ENCODE measurements at places on chromosomes 7 and 10.
A peak's percentile ranks its signal among the peaks of the same experiment; 100 is the strongest.

DNA sequence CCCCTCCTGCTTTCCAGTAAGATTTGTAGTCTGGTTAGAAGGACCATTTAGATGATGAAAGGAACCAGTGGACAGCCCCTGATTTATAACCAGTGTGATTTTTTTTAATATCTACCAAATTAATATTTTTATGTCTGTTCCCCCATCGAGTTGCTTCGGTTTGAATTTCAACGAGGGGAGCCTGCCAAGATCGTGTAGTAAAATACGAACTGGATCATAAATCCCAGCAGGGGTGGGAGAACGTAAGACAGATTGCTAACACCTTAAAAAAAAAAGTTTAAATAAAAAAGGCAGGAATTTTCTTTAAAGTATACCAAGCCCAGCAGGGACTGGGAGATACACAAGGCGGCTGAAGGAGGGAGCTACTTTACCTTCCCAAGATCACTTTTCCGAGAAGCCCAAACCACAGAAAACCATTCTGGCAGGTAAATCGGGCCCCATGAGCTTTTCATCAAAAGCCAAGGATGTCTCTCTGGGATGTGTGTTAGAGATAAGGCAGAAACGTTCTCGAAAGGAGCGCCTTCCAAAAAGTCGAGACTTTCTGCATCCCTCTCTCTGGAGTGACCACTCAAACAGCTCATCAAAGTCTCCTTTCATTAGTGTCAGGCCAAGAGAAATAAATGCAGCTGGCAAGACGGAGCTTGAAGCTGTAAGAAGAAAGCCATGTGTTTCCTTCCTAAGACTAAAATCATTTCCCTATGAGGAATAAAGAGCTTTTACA, 270.5 kb upstream of the NFE2L3 start:
- no peak for DNase-seq

- no peak for DNase-seq
These were observed 583.3 kb upstream of the SORCS1 start for GRCh38 chr10:107747851-107748250.

- DNase-seq = no peak
These were observed 29.0 kb downstream of the AKR1D1 start for GRCh38 chr7:138105221-138105620.

GRCh38 chr7:103687951-103688350, 241.9 kb upstream of the SLC26A5 start:
- DNase-seq = no peak

DNA sequence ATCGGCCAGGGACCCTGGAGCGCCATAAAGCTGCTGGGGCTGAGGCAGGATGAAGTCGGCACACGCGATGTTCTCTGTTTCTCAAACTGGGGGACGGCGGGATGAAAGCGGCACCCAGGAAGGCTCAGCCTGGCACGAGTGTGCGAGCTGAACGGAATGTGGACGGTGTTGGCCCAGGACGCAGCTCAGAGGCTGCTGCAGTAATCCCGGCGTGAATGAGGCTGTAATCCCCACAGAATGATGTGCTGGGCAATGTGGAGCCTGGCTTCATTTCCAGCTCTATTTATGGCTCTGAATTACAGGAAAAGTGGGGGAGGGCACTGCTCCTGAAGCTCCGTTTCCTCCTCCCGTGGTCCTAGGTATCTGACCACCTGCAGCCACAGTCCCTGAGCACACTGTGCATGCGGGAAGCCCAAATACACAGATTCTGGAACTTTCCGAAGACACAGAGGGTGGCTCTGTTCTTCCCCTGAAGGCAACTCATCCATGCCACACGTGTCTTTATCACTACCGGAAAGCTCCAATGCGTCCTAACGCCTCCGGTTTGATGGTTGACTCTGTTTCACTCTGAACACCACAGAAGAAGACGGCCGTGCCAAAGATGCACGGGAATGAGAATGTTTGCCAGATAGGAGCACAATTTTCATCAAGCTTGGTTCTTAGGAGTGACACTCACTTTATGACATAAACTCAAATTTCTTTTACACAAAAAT, 37.6 kb downstream of the KLF6 start:
- DNase-seq = no peak

DNA sequence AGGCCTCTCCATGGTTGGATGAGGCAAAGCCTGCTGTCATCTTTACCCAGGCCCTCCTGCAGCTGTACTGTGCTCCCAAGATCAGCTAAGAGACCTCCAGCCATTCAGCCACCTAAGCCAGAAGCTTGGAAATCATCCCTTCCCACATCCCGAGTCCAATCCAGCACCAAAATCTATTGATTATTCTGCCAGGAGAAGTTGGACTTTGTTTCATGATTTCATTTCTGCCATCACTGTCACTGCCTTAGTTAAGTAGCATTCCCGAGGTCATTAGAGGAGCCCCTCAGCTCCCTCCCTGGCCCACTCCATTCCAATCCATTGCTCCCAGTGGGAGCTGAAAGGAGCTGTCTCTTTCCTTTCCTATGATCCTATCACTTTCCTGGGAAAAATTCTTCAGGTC, 14.1 kb downstream of the AKR1E2 start:
- no peak for DNase-seq

- DNase-seq = no peak
These were observed 397.6 kb downstream of the THSD7A start for GRCh38 chr7:11434366-11434765.

DNA sequence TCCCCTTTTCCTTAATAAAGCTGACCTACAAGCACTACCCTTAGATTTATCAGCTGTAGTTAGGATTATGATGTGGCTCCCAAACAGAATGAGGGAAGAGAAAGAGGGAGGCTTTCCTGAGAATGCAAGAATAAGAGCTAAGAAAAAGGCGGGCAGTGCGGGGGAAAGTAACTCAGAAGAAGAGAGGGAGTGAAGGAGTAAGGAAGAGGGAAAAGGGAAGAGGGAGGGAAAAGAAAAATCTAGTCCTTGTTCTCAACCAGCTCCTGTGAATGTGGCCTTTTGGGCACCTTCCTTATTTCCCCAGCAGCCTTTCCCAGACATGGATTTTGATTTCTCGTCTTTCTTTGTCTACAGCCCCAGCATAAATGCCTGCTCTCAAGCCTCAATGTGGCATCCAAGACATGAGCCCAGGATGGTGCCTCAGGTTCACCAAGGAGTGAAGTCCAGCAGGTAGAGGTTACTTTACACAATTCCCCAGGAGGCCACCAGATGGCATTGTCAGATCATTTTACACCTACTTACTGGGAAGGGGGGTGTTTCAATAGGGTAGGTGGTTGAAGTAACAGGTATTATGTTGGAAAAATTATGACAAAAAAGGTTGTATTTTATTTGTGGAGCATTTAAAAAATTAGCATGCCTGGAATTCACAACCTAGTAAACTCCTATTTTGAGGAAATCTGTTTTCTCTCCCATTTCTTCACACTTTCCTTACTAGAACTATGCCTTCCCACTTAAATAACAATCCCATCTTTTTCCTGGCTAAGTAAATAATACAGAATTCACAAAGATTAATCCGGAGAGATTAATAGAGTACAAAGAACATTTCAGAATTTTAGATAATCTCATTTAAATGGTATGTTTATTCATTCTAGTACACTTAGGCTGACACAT, 106.5 kb downstream of the HTR7 start:
- DNase-seq = peak; percentile 9

- no peak for DNase-seq
These were observed 185.7 kb downstream of the ELFN1 start for GRCh38 chr7:1855725-1856160.

- DNase-seq = no peak
These were observed 11.4 kb upstream of the SCART1 start for GRCh38 chr10:133442191-133442966.

GRCh38 chr10:114694752-114695151, 36.7 kb upstream of the ABLIM1 start:
- DNase-seq = peak; percentile 10

GRCh38 chr7:145216866-145217265, 381.0 kb upstream of the TPK1 start:
- no peak for DNase-seq

DNA sequence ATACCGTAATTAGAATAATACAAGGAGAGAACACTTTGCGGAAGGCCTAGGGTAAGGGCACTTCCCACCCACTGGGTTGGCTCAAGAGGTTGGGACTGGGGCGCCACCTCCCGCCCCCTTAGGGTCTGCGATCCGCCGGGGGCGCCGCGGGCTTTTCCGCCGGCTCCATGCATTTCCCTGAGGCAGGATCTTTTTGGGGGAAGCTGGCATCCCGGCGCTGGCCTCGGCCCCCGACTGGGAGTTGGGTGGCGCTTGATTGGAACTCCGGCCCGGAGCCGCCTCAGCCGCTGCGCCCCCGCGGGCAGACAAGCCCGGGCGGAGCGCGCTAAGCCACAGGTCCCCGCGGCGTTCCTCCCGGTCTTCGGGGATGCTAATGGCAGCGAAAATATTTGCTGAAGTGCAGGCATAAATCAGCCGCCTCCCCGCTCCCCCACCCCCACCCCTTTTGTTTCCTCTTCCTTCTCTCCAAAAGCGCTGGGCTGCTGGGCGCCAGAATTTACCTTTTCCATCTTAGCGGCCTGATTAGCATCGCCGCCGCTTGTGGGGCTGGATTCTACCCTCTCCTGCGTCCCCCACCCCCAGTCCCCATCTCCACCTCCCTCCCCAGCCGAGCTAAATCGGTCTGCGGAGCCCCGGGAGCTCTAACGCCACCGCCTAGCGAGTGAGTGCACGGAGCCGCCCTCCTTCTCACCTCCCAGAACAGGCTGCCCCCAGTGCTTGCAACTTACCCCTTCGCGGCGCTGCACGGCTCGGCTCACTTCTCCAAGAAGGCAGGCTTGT, 5.1 kb downstream of the UNC5B start:
- no peak for DNase-seq

GRCh38 chr10:101224060-101224909, 5.0 kb downstream of the LBX1 start:
- DNase-seq = no peak

DNA sequence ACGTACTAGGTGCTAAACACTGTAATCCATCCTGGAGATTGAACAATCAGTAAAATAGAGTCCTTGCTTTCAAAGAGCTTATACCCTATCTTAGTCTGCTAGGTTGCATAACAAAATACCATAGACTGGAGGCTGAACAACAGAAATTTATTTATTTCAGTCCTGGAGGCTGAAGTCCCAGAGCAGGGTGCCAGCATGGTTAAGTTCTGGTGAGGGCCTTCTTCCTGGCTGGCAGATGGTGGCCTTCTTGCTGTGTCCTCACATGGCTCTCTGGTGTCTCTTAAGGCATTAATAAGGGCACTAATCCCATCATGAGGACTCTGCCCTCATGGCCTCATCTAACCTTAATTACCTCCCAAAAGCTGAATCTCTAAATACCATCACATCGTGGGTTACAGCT, 43.1 kb upstream of the ICA1 start:
- no peak for DNase-seq

DNA sequence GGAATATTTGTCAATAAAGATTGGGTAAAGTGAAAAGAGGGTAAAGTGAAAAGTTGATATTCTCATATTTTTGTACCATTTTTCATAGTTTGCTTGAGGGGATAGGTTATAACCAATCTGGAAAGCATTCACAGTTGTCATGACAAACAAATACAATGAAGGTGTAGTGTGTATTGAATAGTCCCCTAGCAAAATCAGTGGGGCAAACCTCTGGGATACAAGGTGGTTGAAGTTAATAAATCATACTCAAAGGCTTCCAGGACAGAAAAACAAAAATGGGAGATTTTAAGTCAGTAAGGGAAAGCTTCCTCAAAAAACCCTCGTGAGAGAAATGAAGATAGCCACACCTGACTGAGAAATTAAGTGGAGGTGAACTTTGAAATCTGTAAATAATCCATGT, 39.4 kb downstream of the PHTF2 start:
- DNase-seq = no peak

DNA sequence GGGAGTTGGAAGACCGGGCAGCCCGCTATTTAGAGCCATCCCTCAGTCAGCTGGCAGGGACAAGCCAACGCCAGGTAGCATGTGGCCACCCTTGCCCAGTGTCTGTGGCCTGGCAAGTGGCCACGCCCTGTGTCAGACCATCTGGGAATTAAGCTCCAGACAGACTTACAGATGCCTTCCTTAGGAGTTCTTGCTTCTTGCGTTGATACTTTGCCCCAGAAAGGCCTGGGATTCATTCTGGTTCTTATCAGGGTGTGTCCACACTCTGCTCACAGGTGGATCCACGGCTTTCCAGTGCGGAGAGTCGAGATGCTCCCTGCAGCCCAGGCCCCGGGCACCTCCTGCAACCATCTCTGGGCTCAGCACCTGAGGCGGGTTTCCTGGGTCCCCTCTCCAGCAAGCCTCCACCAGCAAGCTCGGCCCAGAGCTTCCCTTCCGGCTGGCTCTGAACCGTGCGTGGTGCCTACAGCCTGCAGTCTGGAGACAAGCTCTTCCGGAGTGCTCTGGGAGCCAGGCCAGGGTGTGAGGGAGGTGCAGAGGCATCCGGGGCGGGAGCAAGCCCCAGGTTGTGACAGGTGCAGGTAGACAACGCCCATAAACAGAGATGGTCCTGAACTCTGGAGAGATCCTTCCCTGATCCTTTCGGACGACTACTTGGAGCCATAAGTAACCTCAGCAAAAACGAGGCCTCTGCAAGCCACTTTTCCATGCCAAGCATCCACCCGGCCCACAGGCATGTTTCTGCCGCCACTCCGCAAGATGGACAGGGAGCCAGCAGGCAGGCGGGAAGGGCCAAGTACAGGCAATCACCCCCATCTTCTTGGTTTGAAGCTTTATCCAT, 32.3 kb upstream of the PPIF start:
- DNase-seq = no peak

DNA sequence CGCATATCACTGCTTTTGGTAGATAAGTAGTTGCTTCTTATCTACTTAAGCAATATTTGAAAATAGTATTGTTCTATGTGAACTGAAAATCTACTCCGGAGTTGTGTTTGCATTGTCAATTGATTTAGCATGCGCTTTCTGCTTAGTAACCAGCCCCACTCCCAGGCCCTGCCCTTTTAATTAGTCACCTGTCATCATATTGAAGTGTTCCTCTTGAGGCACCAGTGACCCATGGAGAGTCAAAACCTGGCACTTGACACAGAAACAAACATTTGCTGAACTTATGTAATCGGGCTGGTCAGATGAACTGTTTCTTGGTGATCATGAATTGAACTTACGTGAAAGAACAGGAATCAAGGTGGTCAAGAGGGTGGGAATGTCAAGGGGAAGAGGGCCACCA, 27.8 kb upstream of the CDHR3 start:
- no peak for DNase-seq

Measured in stimulated activated CD8-positive, alpha-beta memory T cell treated with anti-CD3 and anti-CD28 coated beads, Interleukin-15, amount 100 ng/mL, for 48 hours (primary cell).